ENCODE measurements at places on chromosomes 6 and 20.

- no peak for DNase-seq
Measured at GRCh38 chr6:108242259-108242658, 18.6 kb downstream of the SNX3 start.

GRCh38 chr6:56279331-56280080 lies 32.1 kb upstream of the COL21A1 start:
- DNase-seq = no peak

GRCh38 chr6:32984622-32985389 lies 16.4 kb downstream of the BRD2 start:
- DNase-seq = peak; percentile 87

DNA sequence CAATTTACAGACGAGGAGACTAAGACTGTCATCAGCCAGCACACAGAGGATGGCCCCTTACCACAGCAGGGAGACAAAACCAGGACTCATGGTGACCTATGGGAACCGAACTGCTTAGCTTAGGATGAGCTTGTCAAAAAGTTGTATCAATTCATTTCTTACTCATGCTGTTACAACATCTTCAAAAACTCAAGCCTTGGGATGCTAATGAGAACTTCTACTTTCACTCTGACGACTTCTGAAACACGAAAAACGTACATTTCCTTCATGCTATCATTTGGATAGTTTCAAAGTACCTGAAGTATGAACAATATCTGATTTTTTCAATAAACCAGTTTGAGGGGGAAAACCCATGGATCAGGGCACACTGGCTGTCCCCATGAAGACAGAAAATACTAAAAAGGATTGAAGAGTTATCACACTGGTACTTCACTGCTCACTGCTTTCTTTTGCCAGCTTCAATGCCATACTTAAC lies 31.9 kb downstream of the HIVEP2 start:
- DNase-seq = no peak

DNA sequence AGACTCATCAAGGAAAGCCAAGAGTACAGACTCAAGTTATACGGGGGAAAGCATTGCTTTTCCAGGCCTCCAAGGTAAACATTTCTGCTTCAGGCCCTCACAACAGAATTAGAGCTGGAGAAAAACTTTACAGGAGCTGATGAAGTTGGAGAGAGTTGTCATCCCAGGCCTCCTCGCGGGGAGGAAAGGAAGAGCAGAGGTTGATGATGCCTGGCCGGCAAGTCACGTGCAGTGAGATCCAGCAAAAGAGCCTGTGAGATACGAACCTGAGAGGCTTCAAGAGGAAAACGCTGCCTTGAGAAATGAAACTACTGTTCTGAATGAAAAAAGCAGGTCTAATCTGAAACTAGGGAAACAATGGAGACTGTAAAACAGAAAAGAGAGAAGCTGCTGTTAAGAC lies 122.9 kb downstream of the FAM120B start:
- DNase-seq = no peak

GRCh38 chr6:35146453-35146852 lies 5.3 kb upstream of the TCP11 start:
- DNase-seq = no peak

- DNase-seq = no peak
Measured at GRCh38 chr6:90131125-90131524, 165.5 kb downstream of the BACH2 start.

GRCh38 chr20:2741463-2741862 lies 48.9 kb downstream of the EBF4 start:
- DNase-seq = no peak

DNA sequence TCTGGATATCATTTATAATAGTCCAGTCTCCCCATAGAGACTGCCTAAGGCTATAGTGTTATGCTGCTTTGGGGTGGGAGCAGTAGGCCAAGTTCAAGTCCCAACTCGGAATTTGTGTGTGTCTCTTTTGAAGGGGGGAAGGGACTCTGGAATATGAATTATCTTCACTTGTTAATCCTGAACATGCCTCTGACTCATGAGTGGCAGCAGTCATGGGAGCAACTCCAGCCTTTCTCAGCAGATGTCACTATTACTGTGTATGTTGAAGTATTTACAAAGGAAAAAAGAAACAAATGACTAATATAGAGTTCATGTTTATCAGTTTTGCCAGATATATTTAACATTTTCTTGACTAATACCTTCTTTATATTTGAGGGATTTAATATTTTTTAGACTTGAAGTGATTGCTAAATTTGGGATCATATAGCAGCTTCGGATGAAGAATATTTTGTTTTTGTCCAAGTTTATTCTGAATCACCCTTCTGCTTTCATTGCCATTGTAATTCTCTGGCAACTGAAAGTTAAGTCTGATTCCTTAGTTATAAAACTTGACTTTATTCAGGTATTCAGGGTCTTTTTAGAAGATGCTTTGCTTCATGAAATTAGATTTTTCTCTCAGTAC lies 23.4 kb downstream of the FAM217A start:
- no peak for DNase-seq

DNA sequence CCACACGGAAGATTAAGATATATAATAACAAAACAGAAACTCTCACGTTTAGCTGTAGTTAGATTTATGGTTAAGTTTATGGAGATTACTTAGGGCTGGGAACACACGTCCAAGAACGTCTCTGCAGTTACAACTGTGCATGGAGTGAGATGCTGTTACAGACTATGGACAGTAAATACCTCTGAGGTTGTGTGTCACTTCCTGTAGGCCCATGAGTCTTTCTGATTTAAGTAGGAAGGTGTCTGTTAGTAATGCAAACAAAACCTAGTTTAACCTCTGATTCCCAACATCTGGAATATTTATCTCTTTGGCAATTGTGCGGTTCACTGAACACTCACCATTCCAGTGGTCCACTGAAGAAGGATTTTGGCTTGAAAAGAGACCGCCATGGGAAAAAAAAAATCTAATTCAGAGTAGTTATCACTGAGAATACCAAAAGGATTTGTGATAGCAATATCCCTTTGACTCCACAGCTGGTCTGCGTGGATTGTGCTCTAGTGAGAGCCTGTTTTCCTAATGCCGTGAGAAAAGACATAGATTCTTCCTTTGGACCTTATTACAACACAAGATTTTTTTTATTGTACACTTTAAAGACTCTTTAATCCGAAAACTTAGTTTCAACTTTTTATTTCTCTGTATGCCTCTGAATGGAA lies 478.2 kb upstream of the CITED2 start:
- no peak for DNase-seq

GRCh38 chr6:168393126-168393870 lies 47.7 kb upstream of the SMOC2 start:
- no peak for DNase-seq

- no peak for DNase-seq
Measured at GRCh38 chr6:33335916-33336315, 18.4 kb upstream of the ZBTB22 start.

GRCh38 chr20:64150756-64151632 lies 13.3 kb upstream of the MYT1 start:
- no peak for DNase-seq

- DNase-seq = no peak
Measured at GRCh38 chr6:152136449-152136825, 329.0 kb downstream of the ESR1 start.

DNA sequence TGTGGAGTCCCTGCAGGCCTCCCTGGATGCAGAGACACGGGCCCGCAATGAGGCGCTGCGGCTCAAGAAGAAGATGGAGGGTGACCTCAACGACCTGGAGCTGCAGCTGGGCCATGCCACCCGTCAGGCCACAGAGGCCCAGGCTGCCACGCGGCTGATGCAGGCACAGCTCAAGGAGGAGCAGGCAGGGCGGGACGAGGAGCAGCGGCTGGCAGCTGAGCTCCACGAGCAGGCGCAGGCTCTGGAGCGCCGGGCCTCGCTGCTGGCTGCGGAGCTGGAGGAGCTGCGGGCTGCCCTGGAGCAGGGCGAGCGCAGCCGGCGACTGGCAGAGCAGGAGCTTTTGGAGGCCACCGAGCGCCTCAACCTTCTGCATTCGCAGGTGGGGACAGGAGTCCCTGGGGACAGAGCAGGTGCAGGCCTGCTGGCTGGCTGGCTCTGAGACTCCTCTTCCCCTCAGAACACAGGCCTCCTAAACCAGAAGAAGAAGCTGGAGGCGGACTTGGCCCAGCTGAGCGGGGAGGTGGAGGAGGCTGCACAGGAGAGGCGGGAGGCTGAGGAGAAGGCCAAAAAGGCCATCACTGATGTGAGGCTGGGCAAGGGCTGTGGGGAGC lies 44.7 kb downstream of the MYH7B start:
- DNase-seq = no peak

- DNase-seq = no peak
Measured at GRCh38 chr6:52000064-52000463, 87.3 kb downstream of the PKHD1 start.

DNA sequence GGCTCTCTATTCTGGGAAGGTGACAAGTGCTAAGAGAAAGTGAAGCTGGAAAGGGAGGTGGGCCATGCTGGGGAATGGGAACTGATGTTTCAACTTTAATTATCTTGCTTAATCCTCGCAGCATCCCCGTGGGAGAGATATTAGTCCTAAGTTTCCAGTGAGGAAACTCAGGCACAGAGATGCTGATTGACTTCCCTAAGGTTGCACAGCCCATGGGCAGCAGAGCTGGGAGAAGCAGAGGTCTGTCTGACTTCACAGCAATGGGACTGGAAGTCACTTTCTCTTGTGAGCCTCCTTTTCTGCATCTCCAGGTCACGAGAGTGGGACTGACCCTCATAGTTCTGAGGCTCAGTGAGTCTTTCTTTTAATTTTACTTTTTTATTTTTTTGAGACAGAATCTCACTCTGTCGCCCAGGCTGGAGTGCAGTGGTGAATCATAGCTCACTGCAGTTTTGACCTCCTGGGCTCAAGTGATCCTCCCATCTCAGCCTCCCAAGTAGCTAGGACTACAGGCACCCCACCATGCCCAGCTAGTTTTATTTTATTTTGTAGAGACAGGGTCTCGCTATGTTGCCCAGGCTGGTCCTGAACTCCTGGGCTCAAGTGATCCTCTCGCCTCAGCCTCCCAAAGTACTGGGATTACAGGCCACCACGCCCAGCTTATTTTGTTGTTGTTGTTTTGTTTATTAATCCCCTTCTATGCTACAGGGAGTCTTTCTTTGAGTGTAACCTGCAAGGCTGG lies 2.6 kb downstream of the RAB44 start:
- DNase-seq = no peak

GRCh38 chr20:11691766-11692165 lies 225.9 kb upstream of the BTBD3 start:
- DNase-seq = no peak

Measured in uterus (tissue), 4 donors.